ENCODE measurements at places on chromosomes 13 and 19. TPM values are rescaled to one million over a fixed set of nuclear protein-coding genes. Genes with fewer than 3 reads are reported as not detected.

GRCh38 chr13:90099847-90100246 is 1247.6 kb upstream of the MIR17HG start:
- DNase-seq: no peak

GPR4 gene
- total RNA-seq: not detected

PPP1R12C gene
- 62.9 TPM for total RNA-seq

DNA sequence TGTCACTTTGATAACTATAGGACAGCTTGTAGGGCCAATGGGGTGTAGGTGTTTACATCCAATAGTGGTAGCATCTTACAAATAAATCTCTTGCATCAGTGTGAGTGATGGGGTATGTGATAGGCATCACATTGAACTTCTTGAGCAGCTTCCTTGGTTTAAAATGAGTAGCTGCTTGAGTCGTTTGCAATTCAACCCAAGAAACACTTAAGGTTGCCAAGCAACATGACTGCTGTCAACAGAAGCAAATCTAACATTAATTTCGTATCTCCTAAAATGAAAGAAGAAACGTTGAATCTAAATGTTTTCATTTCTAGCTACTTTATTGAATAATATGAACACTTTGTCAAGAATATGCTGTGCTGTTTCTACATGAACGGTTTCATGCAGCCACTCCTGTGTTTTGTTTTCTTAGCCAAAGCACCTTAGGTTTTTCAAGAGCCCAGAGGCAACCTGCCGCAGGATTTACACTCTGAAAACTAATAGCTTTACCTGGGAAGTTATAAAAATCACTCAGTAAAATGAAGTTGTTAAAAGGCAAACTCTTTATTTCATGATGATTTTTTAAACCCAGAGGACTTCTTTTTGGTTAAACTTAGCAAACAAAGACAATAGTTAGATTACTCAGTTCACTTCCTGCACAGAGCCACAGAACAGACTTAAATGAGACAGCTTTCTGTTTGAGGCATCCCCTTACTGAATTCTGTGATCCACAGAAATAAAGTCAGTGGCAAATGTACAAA is 305.2 kb downstream of the MTUS2 start:
- DNase-seq: no peak

GRCh38 chr19:30310602-30311263 is 61.5 kb upstream of the ZNF536 start:
- no peak for DNase-seq

GGN gene
- total RNA-seq: 0.07 TPM

All from kidney epithelial cell (primary cell).